ENCODE measurements at places on chromosomes 7 and 10.
A peak's percentile ranks its signal among the peaks of the same experiment; 100 is the strongest.

GRCh38 chr10:69045441-69046300, 42.2 kb upstream of the SRGN start:
- peak; percentile 68 for DNase-seq

GRCh38 chr10:15457382-15457781, 86.3 kb upstream of the FAM171A1 start:
- no peak for DNase-seq

- DNase-seq = no peak
These were observed 31.4 kb upstream of the CCDC6 start for GRCh38 chr10:59937720-59938119.

GRCh38 chr10:70890917-70891431, 2.6 kb upstream of the PCBD1 start:
- DNase-seq = no peak

DNA sequence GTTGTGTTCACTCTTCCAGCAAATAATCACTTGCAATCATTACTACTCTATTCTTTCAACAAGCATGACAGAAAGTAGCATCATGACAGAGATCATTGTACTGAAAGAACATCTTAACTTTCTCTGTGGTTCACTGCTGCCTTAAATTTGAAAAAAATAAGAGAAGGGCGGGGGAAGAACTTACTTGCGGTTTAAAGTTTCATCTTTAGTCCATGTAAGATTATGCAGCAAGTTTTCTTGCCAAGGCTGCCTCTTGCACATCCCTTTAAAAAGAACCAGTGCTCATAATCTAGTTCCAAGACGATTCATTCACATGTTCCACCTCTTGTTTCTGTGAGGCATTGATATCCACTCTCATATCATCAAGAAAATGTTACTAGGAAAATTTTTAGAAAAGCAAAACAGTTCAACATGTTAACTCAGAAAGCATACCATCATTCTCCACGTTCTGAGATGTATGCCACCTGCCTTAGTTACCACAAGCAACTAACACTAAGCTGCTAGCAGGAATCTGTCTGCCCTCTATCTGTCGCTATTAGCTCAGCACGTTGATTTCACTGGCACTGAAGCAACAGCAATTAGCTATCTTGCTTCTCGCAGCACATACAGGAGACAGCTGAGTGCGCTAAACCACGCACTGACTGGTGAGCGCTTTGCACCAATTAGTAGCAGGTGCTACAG, at the start of gene PCDH15:
Gene PCDH15 (minus strand): TSS at position 491 of the 681 bp plus-strand sequence. CDS start 136,969 bp downstream, outside the sequence.
- no peak for DNase-seq

GRCh38 chr7:81244224-81244623, 325.4 kb upstream of the SEMA3C start:
- no peak for DNase-seq

DNA sequence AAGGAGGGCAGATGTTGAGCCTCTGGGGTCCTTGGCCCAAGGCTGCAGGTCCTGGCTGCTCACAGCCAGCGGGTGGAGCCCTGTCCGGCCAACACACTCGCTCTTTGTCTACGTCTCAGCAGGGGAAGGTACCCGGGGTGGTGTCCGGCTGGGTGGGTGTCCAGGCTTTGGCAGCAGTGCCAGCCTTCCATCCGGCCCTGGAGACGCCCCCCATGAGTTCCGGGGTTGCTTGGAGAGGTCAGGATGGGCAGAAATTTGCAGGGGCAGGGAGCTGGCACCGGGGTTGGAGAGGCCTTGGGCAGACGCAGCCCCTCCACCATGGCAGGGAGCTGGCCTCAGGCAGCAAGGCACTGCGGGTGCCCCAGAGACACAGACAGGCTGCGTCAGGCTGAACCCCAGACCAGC, 42.2 kb upstream of the ELN start:
- DNase-seq = no peak

- no peak for DNase-seq
These were observed 65.1 kb upstream of the PIP4K2A start for GRCh38 chr10:22779331-22780019.

GRCh38 chr10:36114913-36115312, 472.8 kb upstream of the FZD8 start:
- no peak for DNase-seq

- no peak for DNase-seq
These were observed 46.2 kb downstream of the CAV1 start for GRCh38 chr7:116571037-116571436.

GRCh38 chr10:11433657-11434056, 177.8 kb downstream of the USP6NL start:
- DNase-seq = no peak

- peak; percentile 69 for DNase-seq
These were observed 145.1 kb downstream of the PLXNA4 start for GRCh38 chr7:132430861-132431822.

DNA sequence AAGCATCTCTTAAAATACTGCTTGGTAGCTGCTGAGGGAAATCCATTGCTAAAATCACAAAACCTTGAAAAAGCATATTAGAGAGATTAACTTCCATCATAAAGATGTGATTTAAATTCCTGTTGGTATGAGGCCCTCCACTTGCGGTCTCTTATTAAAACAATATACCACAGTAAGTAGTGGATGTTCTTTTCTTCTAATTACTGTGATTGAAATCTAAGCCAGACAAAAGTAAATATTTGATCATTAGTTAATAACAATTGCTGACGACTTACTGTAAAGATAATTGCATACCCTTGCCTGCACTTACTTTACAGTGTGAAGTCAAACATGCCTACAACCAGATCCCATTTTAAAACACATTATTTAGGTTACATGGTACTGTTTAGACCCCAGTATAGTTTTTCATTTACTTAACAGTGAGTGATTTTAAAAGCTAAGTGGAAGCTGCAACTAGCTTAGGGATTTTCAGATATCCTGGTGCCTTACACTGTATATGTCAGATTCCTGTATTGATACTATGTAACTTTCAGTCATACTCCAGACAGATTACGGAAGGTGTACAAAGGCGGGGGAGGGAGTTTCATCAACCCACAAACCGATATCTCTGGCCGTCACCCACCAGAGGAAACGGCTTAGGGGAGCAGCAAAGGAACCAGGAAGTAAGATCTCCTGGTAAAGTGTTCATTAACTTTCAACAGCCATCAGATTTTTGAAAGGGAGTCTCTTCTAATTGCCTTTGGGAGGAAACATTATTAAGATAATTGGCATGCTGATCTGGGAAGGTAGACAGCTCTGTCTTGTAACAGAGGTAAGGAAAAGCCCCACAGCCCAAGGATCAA, 986 bp downstream of the NRP1 start:
- DNase-seq = no peak

DNA sequence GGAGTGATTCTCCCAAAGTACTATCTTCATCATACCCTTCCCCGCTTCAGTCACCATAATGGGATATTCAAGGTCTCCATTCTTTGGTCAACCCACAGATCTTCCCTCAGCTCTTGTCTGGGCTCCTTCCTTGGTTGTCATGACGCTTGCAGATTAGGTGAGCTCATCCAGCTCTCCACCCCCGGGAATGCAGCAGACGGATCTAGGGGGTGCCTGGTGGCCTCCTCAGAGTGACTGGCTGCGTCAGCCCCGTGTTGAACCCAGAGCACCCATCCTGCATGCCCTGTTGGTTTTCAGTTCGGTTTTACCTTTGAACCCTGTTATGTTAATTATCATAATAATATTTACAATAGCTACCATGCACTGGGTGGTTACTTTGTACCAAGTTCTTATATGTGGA, 6.4 kb downstream of the NEURL1 start:
- DNase-seq = no peak

DNA sequence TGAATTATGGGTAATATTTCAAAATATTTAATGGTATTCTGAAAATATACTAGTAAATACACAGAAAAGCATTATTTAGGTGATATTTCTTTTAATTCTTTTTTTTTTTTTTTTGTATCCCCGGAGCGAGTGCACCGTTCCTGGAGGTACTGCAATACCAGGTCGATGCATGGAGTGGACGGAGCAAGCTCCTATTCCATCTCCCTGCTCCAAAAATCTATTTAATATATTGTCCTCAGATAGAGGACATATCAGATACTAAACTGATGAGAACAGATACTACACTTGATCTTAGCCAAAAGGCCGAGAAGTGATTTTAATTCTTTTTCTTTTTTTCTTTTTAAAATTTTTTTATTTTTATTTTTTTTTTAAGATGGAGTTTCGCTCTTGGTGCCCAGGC, 10.8 kb downstream of the BTRC start:
- DNase-seq = no peak

GRCh38 chr10:44295644-44296241, 89.2 kb downstream of the CXCL12 start:
- no peak for DNase-seq

DNA sequence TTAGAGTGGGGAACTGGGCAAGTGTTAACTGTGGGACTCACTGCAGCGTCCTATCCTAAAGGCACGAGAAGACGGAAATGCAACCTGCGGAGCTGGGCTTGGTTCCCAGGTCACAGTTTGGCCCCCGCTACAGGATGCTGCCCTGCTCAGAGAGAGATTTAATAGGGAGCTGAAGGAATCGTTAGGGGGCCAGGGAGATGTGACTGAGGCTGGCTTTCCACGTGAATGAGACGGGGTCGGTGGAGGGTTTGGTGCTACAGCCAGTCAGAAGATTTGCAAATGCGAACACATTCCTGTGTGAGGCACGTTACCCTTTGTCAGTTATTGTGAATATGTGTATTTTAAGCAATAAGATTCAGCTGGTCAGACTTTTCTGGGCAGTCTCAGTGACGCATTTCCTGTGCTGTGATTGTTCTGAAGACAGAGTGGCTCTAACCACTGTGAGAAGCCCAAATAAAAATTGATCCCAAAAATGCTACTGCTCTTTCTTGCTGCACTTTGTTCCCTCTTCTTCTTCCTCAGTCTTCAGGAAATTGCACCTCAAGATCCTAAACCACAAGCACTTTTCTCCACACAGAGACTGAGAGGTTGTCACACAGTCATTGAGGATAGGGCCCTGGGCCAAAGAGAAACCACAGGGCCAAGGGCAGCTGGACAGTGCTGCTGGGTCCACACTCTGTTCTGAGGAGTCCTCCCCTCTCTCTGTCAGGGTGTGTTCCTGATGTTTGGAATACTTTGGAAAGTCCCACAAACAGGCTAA, 21.2 kb downstream of the CYP17A1 start:
- peak; percentile 60 for DNase-seq

GRCh38 chr7:94146408-94146807, 142.3 kb upstream of the BET1 start:
- DNase-seq = no peak

- DNase-seq = no peak
These were observed 1.4 kb upstream of the IFRD1 start for GRCh38 chr7:112448891-112449290.

- DNase-seq = no peak
These were observed 189.6 kb downstream of the TNS3 start for GRCh38 chr7:47392241-47392759.

GRCh38 chr7:35267411-35267810, 13.5 kb upstream of the TBX20 start:
- no peak for DNase-seq

GRCh38 chr10:123891144-123892071, at the start of gene CPXM2:
Gene CPXM2, minus strand, starts transcription at chr10:123891807. Its CDS starts 148 bp downstream, at chr10:123891659.
- DNase-seq = no peak

GRCh38 chr10:6877722-6878392, 297.8 kb upstream of the PRKCQ start:
- no peak for DNase-seq

DNA sequence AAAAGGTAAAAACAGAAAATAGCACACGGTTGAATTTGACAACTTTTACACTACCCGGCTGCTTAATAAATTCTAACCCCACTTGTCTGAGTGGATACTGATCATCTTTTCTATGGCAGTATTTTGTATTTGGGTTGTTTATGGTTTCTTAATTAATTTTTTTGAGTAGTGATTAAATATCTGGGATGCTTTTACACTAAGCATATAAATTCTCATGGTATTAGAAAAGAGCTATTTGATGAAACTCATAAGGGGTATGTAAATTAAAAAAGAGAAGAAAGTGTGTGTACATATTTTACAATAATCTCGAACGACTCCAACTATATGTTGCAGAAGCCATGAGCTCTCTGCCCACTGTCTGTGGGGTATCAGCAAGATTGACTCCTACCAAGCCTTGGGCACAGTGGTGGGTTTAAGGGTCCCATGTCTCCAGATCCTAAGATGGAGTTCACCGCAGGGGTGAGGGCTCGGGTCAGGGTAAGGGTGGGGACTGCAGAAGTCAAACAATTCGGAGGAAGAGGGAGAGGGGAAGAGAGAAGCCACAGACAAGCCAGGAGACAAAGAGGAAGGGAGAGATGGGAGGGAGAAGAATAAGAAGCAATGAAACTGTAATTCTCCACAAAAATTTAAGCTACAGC, 7.6 kb upstream of the HOXA13 start:
- no peak for DNase-seq

DNA sequence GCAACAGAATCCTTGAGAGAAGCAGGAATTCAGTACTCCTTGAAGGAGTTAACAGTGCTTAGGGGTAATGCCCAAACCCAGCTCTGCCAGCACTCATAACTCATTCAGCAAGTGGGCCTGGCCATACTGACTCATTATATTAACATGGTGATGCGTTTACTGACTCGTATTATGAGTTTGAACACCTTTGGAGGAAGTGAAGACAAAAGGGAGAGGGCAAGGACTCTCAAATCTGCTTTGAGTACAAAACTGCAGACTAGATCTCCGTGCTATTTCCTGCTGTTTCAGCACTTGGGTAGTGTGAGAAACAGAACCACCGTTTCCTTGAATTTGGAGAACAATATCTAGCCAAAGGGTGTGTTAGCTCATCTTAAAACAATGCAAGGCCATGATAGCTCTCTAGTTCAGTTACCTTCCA, 30.8 kb downstream of the SLC16A9 start:
- no peak for DNase-seq

- DNase-seq = no peak
These were observed 423.4 kb downstream of the DNAJB6 start for GRCh38 chr7:157760004-157760730.

- DNase-seq = peak; percentile 54
These were observed at the start of gene SEMA3D for GRCh38 chr7:85186521-85187241. Gene SEMA3D, minus strand, starts transcription at chr7:85187056. Its CDS starts 65,165 bp downstream, at chr7:85121891.

- DNase-seq = peak; percentile 42
These were observed 37.3 kb upstream of the PRSS1 start for GRCh38 chr7:142711746-142712616.

- DNase-seq = no peak
These were observed 54.4 kb downstream of the PTN start for GRCh38 chr7:137289101-137289500.

DNA sequence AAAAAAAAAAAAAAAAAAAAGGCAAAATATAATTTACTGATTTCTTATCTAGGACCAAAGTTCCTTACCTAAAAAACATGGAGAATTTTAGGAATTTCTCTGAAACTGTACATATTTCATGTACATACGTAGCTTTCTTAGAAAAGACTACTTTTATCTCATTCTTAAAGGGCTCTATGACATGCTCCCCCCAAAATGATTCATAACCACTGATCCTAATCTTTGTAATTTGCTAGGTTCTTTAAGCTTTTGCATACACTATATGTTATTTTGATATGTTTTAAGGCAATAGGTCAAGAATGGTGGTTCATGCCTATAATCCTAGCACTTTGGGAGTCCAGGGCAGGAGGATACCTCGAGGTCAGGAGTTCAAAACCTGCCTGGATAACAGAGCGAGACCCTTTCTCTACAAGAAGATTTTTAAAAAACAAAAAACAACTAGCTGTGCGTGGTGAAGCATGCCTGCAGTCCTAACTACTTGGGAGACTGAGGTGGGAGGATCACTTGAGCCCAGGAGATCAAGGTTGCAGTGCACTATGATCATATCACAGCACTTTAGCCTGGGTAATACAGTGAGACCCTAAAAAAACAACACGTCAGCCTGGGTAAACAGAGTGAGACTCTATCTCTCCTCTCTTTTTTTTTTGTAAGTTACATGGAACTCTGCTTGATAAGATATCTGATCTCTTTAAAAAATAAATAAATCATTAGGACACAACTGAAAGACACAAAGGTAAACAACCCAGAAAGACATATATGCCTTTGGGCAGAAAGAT, 54.8 kb downstream of the ATAD1 start:
- no peak for DNase-seq

- no peak for DNase-seq
These were observed 78.4 kb downstream of the CTBP2 start for GRCh38 chr10:125081931-125082330.
